ENCODE measurements at places on chromosomes 5 and 9.

- no peak for DNase-seq
Measured at GRCh38 chr9:91942201-91942600, 7.8 kb downstream of the ROR2 start.

DNA sequence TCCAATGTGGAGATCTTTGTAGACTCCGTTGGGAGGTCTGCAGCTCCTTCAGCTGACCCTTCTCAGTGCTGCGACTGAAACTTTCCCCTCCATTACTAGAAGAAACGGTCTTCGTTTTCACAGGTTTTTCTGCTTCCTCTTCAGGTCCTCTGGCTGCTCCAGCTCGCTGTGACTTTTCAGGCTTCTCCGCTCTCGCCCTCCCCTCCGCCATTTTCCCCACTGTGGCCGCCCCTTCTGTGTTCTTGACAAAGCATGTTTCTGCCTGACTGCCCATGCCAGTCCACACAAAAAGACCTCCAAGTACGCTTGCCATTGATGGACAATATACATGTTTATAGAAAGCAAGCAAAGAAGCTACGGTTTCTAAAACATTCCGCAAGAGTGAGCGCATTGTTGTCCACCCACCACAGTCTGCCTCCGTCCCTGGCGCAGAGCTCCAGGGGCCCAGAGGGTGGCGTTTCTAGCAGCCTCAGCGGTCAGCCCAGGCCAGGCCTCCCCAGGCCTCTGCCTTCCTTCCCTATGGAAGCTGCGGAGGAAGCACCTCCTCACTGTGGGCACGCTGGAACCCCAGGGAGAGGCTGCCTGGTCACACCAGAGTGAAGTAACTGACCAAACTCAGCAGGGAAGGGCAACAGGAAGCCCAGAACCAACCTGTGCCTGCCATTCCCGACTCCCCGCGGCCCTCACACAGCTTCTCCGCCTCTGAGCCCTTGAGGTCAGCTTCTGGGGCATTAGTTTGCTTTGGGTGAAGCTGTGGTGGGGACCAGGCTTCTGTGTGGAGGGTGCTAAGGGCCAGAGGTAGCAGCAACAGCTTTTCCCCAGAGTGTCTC is 19.9 kb upstream of the S1PR3 start:
- no peak for DNase-seq

DNA sequence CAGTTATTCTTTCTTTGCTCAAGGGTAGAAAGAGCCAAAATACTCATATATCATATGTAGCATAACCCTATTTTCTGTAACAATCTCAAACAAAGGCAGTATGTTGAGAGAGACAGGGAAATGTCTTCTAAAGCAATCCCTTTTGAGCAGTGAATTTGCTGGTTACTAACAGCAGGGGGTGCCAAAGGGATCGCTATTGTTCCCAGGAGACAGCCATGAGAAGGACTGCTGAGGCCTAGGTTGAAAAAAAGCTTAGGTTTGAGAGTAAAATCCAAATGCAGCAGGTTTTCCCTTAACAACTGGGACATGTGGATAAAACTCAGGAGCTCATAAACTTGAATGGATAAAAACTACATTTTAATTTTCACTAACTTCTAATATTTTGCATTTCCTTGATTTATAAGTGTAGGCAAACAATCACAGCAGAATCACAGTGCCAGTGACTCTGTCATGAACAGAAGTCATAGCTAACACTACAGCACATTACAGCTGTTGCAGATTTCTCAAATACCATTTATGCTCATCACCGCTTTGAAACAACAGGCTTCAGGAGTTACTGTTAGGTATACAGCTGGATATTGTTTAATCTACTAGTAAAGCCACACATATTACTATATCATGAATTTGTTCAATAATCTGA is 148.4 kb downstream of the MAPKAP1 start:
- no peak for DNase-seq

DNA sequence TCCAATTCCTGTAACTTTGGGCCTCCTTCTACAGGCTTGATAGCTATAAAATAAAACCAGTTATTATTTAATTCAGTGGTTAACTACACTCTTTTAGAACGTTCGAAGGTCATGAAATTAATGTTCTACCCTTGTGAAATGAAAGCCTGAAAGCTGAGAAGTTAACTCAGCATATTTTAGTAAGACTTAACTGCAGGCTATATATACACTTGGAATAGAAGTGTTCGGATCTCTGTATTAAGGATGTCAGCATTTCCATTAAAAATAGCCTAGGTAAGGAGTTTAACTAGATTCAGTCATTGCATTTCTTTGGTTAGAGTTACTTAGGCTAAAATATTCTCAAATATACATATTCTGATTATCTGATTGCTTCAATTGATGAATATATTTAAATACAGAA is 229.2 kb downstream of the MRPS30 start:
- DNase-seq: no peak

GRCh38 chr9:137077010-137077747 is at the start of gene UAP1L1:
UAP1L1 (plus strand) TSS chr9:137077517; CDS start chr9:137077533, 16 bp downstream.
- no peak for DNase-seq

GRCh38 chr5:74113196-74113540 is 487.2 kb downstream of the ARHGEF28 start:
- no peak for DNase-seq

GRCh38 chr5:68257210-68257609 is 41.7 kb downstream of the PIK3R1 start:
- DNase-seq: no peak

GRCh38 chr5:82815871-82816270 is 261.3 kb downstream of the TMEM167A start:
- no peak for DNase-seq

GRCh38 chr5:150582241-150583109 is 58.0 kb upstream of the SYNPO start:
- no peak for DNase-seq

- no peak for DNase-seq
Measured at GRCh38 chr5:95317687-95318086, 32.8 kb upstream of the MCTP1 start.

DNA sequence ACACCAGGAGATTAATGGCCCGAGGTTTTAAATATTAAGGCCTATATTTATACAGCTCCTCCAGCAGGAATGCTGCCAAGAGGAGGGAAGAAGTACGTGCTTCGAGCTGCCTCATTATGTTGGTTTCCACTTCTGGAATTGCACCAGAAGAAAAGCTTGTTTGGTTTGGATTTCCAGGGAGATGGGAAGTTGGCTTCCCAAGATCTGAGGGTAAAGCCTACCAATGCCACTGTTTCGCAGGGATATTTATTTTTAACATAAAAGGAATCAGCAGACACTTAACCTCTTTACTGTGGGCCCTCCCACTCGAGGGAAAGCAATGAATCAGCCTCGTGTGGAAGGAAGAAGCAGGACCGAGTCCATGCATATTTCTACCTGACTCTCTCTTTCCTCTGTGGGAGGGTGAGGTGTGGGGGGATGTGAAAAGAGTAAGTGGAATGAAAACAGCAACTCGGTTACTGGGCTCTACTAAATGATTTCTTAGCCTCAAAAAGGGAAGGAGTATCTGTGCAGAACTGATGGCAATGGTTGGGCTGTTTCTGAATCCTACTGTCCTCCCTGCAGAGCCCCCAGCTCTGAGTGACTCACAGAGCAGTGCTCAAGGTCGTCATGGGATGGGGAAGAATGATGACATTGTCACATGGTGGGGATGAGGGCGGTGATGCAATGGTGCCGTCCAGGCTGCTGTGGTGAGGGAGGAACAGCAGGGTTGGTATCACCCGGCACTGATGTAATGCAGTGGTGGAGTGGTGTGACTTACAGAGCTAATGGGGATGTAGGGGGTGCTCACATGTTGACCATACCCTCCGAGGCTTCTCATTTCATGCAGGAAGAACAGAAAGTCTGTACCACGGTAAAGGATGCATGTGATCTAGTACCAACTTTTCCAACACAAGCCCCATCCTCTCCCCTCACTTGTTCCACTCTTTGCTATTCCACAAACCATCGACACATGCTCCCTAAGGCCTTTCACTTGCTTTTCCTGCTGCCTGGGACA is 215.0 kb upstream of the PANK3 start:
- DNase-seq: no peak

- no peak for DNase-seq
Measured at GRCh38 chr9:120787933-120788332, 5.3 kb downstream of the FBXW2 start.

DNA sequence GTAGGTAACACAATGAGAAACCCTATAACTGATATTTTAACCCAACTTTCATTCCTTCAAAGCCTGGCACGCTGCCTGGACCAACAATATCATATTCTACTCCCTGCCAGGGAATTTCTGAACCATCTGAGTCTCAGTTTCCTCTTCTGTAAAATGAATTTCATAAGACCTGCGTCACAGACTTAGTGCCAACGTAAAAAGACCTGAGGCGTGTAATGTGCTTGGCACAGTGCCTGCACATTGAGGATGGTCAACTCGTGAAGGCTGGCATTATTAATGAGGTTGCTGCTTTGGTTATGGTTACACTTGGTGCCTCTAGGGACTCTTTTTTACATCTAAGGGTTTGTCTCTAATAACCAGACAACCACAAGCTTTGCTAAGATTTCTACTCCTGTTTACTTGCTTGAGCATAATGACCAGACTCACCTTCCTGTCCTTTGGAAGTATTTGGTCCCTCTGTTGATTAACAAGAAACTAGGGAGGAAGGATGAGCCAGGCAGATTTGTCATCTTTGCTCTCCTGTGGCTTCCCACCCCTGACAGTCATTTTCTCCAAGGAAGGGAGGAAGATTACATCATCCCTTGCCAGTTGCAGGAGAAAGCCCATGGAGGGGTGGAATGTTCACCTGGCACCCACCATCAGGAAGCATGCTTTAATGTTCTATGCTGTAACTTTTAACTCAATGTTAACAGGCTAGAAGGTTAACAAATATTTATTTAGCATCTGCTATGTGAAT is 79.0 kb downstream of the PAPPA start:
- no peak for DNase-seq

- DNase-seq: no peak
Measured at GRCh38 chr9:130036099-130036498, 6.9 kb downstream of the FNBP1 start.

DNA sequence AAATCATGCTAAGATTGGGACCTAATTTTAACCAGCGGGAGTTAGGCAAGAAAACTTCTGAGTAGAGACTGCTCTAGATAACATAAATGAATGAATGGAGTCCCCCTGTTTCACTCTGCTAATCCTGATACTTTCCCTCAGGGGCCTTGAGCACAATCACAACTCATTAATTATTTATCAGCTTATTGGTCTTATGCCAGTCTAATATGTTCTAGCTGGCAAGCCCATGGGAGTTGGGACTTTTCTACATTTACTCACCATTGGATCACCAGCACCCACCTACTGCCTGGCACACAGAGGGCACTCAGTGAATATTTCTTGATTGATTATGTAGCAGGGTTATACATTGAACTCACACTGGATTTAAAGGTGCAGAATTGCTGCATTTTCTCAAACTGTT is 13.5 kb upstream of the TMED7 start:
- DNase-seq: no peak

DNA sequence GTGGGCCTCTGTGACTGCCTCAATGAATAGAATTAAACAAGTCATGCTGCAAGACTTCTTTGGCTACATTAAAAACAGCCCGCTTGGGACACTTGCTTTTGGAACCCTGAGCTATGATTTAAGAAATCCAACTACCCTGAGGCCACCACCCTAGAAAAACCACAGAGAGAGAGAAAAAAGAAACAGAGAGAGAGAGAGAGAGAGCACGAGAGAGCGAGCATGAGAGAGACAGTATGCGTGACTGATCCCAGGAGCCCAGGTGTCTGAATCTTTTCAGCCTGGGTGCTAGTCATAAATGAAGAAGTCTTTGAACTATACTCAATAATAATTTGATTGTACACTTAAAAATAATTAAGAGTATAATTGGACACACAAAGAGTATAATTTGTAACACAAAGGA is 123.1 kb upstream of the FREM1 start:
- DNase-seq: no peak

- DNase-seq: no peak
Measured at GRCh38 chr5:119250946-119251901, 104.6 kb upstream of the TNFAIP8 start.

DNA sequence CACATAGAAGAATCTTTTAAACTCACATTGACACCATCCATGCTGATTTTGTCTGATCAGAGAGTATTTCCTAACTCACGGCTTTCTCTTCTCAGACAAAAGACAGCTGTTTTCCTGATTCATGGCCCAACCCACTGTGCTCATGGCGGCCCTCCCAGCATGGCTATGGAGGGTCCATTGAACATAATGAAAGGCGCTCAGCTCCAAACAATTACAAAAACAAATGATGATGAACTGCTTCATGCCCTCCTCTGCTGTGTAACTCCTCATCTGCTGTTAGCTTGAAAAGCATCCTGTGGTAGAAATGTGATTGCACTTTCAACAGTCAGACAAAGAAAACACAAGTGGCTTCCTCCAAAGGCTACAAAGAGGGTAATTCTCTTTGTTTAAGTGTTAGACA is 673.8 kb downstream of the PRELID2 start:
- no peak for DNase-seq

DNA sequence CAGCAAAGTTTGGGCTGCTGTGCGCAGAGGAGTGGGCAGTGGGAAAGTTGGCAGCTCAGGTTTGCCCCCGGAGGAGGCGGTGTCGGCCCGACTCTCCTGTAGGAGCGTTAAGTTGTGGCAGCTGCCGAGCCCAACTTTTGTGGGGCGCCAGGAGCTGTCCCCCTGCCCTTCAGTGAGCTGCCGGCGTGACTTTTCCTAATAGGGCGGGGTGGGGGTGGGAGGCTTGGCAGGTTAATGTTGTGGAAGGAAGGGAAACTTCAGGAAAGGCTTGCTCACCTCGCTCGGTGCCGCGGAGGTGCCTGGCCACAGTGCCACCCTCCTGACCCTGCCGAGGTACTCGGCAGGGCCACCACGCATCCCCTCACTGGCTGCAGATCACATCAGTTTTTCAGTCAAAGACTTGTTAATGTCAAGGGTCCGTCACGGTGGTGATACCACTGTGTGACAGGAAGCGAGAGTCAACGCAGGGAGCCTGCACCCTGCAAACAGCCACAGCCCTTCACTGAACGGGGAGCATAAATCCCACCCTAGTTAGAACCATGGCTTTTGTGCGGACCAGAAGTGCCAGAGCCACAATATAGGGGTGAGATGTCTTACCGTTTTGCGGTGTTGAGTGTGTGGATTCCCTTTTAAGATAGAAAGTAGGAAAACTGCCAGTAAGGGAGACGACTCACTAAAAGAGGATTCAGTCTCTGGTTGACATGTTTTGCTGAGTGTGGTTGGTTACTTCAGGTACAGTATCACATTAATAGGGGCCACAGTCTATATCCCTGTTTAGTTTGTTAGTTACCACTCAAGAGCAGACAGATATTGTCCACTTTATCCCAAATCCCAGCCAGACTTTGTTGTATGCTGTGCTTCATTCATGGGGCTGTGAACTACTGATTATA is 796 bp downstream of the LNPEP start:
- DNase-seq: peak; percentile 16

DNA sequence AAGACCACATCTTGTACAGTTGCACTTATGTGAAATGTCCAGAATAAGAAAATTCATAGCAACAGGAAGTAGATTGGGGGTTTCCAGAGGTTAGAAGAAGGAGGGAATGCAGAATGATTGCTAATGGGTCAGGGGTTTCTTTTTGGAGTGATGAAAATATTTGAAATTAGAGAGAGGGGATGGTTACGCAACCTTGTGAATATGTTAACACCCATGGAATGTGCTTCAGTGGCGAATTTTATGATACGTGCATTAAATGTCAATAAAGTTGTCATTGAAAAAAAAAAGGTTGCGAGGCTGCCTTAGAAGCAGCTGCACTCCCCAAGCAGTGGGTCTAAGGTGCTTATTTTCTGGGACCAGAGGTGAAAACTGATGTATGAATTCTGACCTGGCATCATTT is 64.4 kb upstream of the SUB1 start:
- no peak for DNase-seq

Data from stimulated activated CD4-positive, alpha-beta T cell treated with anti-CD3 and anti-CD28 coated beads, TNF-alpha, amount 100 ng/mL, for 4 hours (primary cell).